ENCODE measurements at places on chromosomes 1 and 21.

DNA sequence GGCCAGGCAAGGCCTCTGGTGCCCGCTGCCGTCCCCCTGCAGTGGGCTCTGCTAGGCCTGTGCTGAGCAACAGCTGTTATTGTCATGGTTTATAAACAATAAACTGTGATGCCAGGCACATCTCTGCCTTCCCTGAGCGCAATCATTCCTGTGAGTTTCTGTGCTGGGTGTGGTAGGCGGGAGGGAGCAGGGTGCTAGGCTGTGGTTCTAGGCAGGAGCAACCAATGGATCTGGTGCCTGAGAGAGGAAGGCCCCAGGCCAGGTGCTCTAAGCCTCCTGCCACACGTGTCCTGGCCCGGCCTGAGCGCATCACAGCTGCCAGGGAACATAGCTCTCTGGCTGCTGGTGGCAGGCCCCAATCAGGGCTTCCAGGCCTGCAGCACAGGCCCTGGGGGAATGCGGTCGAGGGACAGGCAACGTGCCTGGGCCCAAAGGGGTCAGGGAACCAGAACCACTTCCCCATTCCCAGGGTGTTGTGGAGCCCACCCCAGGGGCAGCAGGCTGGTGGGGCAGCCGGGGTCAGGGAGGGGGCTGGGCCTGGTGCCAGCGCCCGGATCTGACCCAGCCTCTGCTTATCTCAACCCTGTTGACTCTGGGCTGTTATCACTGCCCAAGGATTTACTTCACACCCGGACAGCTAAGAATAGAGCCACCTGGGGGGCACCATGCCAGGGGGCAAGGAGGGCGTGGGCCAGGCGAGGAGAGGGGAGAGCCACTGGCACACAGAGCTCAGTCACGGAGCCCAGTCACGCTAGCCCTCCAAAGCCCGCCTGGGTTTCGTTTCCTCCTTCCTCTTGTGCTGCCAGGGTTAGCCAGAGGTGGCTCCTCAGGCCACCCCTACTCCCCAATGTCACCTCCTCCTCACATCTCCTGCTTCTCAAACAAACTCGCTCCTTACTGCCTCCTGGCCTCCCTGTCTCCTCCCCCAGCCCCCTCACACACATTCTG, 11.5 kb downstream of the TRIM46 start:
- DNase-seq = no peak

DNA sequence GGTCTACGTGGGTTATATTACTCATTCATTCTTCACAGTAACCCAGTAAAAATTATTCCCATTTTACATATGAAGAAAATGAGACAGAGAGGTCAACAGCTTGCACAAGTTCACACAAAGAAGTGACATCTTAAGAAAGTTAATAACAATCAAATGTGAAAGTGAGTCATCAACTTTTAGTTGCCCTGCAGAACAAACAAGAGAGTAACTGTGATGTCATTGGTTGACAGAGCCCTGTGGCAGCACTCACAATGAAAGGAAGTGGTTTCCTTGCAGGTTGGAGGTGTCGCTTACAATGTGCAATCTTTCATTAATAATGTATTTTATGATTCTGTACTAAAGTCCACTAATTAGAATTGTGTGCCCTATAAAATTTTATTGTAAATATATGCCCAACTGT, 369.6 kb downstream of the RYR2 start:
- peak; percentile 56 for DNase-seq

- DNase-seq = no peak
Observed at GRCh38 chr1:180785291-180785690, 127.4 kb upstream of the KIAA1614 start.

DNA sequence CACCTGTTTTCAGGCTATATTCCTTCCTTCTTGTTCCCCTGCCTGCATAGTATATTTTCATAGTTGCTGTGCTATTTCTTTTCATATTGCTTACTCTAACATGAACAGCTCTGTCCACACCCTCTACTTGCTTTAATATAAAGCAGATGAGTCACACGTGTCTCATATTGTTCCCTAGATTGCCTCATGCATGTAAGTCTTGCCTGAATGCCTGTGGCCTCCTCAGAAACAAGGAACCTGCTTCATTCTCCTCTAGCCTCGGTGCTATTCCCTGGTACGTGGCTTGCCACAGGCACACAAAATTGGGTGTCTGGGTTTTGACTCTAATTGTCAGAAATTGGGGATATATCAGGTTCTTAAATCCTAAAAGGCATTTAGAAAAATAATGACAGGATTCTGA, 16.5 kb upstream of the PKP1 start:
- DNase-seq = peak; percentile 75

DNA sequence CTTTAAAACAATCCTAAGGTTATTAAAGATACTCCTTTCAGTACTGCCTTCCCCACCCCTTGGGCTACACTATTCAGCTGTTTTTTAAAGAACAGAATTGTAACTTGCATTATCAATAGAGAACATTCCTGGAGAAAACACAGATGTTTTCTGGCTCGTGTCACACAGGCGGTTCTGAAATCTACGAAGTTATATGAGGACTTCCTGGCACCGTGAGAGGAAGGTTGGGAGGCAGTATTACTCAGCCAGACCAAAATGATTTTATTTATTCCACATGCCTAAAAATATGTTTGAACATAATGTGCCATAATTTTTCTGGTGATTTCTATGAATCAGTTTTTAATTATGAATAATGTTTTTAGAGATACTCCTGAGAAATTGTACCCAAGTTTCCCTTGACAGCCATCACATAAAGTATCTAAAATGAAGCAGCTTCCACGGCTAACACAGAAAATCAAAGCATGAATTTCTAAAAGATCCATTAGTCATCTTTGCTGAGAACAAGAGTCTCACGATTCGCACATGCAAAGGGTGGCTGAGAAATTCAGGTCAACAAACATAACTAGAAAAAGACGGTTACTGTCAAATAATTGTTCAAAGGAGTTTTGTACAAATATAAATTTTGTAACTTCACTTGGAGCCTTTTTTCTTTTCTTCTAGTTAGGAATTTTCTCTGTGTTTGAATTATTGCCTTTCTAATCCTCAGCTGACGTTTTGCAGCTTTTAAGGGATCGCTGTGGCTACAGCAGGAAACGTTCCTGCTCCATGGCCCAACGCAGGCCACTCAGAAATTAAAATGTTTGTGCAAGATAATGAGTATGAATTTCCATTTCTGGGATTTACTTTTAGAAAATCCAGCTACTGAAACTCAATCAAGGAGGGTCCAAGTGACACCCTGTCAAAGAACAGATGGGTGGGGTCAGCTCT, 8.0 kb upstream of the SIM2 start:
- DNase-seq = no peak

GRCh38 chr1:163115887-163116286, 46.7 kb downstream of the RGS4 start:
- no peak for DNase-seq

GRCh38 chr1:29757866-29758780, 521.8 kb downstream of the PTPRU start:
- DNase-seq = no peak
